Omental fat pad (tissue), 4 donors: ENCODE measurements at places on chromosomes 5 and 9.
A peak's percentile ranks its signal among the peaks of the same experiment; 100 is the strongest.

- no peak for DNase-seq
Observed at GRCh38 chr9:2469681-2470221, 151.8 kb upstream of the VLDLR start.

- DNase-seq, result no peak
Observed at GRCh38 chr9:85016384-85017006, 347.0 kb downstream of the NTRK2 start.

DNA sequence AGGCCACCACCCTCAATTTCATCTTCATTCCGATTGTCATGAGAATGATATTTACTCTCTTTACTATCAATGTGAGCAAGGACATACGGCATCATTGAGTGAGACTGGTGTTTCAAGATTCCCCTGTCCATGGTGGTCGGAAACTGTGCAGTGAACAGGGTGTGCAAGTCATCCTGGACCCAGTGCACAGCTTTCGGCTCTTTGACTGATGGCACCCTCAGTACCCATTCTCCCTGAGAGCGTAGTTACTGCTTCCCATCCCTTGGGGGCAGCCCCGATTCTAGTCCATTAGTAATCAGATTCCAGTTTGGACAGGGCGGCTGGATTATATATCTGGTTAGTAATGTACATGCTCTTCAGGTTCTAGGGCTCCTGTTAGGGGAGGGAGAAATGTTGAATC, 61.7 kb upstream of the SUB1 start:
- no peak for DNase-seq

GRCh38 chr5:98602534-98603112, 170.8 kb upstream of the RGMB start:
- DNase-seq, result no peak

- DNase-seq, result no peak
Observed at GRCh38 chr9:90546200-90546599, 96.4 kb downstream of the DIRAS2 start.

GRCh38 chr5:102857076-102857818, 102.1 kb downstream of the PAM start:
- no peak for DNase-seq

DNA sequence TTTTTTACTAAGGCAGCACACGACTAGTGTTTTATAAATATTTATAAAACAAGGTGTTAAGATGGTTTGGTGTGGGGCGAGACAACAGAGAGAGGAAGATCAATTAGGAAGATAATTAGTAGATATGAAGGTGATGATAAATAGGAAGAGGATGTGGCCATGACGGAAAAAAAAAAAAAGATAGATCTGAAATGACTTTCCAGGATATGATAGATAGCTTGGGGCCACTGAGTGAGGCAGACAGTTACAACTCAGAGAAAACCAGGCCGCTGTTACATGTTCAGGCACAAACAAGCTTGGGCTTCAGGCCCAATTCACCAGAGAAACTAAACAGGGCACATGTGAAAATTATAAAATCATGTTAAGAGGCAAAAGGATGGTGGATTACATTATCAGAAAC, 43.2 kb downstream of the KIAA0825 start:
- no peak for DNase-seq

- peak; percentile 69 for DNase-seq
Observed at GRCh38 chr9:5437254-5438216, at the start of gene PLGRKT. Gene PLGRKT (minus strand): TSS chr9:5437925. CDS start chr9:5431977, 5,948 bp downstream.

GRCh38 chr9:14336244-14336643, 22.3 kb upstream of the NFIB start:
- DNase-seq, result no peak

DNA sequence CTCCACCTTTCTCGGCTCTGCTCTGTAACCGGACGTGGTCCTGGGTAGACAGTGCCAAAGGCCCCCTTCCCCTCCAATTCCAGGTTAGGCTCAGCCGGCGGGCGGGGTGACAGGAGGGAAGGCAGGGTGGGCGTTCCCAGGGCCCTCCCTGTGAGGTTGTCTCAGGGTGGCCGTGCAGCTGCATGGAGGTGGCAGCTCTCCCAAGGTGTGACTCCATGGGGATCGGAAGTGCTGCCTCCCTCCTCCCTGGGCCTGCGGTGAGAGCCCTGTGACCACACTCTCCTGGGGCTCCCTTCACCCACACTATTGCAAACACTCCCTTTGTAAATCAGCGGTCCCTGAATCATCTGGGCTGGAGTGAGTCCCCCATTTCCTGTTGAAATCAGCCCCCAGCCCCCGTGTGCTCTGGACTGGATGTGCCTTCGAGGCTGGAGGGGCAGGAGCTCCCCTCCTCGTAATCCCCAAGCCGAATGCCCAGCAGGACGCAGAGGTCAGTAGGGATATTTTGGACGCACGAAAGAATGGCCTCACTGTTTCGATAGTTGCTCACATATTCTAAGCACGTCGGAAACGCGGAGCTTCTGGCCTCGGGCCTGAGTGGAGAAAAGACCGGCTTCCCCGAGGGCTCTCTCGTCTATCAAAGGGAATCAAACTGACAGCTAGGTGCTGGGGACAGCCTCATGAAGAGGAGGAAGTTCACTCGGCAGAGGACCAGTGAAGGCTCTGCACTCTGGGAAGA, 107.6 kb upstream of the COL5A1 start:
- DNase-seq, result no peak

DNA sequence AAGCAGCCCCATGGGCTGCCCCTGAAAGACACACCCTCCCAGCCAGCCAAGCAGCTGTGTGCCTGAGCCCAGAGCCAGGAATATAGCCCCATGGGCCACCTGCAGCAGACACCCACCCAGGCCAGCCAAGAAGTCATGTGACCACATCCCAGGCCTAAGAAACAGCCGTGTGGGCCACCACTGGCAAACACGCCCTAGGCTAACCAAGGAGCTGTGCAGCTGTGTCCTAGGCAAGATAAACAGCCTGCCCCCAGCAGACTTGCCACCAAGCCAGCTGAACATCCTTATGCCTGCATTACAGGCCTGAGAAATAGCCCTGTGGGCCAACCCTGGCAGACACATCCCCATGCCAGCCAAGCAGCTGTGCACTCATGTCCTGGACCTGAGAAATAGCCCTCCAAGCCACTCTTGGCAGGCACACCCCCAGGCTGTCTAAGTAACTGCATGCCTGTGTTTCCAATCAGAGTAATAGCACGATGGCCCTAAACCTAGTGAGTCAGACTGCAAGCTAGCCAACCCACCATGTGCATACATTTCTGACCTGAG, 143.0 kb downstream of the ADAMTS6 start:
- DNase-seq, result no peak

GRCh38 chr9:91536211-91536691, 112.6 kb upstream of the NFIL3 start:
- DNase-seq, result no peak

- no peak for DNase-seq
Observed at GRCh38 chr5:10660720-10661387, 97.0 kb downstream of the ANKRD33B start.

DNA sequence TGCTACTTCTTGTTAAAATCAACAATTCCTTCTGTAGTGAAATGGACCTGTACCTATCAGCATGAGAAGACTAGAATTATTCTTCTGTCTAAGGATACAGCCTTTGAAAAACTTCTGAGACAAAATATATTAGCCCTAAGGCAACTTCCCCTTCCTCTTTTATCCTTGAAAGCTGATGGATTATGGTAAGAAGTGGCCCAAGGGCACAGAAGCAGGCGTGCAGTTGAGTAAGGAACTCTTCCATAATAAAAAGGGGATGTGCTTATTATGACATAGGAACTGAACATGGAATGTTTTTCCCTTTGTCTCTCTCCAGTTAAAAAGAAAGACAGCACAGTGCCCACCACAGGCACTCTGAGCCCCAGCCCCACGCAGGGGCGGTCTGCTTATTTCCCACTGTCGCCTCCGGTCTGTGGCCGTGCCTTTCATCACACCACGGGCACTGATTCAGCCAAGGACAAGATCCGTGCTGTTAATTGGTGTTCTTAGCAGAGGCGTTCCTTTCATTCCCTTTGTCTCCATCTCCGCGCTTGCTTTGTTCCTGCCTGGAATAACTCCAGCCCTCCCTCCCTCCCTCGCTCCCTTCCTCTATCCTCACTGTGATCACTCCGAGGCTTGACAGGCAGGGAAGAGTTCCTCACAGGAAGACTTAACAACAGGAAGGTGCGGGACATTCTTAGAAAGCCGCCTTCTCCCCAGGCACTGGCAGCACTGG, 135.9 kb upstream of the OTULINL start:
- no peak for DNase-seq

- no peak for DNase-seq
Observed at GRCh38 chr5:136780518-136780917, 415.2 kb upstream of the TRPC7 start.

DNA sequence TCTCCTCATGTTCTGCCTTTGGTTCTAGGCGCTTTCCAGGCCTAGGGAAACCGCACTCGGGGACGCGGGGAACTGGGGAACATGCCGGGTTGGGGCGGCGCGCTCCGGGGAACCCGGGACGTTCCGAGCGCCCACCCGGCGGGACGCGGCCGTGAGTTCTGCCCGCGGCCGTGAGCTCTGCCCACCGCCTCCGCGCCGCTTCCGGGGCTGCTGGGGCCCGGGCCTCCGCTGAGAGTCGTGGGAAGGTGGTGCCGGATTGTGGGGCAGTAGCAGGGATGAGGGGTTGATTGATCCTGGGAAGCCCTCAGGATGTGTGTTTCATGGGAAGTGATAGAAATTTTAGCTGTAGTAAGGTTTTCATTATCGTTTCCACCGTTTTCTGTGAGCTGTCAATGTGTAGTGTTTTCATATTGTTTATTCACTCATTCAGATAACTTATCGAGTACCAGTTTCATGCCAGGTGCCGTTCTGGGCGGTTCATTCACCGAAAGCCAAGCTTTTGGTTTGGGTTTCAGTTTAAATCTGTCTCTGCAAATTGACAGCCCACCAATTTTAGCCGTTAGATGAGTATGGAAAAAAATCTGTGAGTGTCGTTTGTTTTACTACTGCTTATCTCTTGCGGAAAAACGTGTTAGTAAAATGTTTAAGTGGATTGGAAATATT, 657 bp downstream of the MTRR start:
- DNase-seq, result no peak

DNA sequence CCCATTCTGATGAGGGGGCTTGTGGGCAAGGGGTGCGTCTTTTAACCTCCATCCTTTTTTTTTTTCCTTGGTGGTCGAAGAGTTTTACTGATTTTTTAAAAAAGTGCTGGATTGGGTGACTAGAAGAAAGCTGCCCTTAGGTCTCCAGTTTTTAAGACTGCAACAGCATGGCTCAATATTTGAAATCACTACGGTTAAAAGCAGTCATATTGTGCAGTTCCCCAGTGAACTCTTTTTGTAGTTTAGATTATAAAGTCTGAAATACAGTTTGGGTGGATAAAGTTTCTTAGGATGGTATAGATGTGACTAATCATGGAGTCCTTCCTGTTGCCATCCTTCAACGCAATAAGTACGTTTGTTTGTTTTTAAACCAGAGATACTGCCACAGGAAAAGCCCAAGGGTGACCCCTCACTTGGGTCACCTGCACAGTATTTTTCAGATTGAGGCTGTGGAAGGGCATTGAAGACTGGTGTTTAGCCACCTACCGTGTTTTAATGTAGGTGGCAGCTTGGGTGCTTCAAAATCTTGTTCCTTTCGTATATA, 520 bp upstream of the DHFR start:
- no peak for DNase-seq

GRCh38 chr5:88290801-88291200, 22.2 kb upstream of the TMEM161B start:
- DNase-seq, result no peak

- no peak for DNase-seq
Observed at GRCh38 chr5:138109463-138110265, 25.8 kb downstream of the WNT8A start.

GRCh38 chr9:137014776-137015539, 13.1 kb downstream of the ABCA2 start:
- no peak for DNase-seq

DNA sequence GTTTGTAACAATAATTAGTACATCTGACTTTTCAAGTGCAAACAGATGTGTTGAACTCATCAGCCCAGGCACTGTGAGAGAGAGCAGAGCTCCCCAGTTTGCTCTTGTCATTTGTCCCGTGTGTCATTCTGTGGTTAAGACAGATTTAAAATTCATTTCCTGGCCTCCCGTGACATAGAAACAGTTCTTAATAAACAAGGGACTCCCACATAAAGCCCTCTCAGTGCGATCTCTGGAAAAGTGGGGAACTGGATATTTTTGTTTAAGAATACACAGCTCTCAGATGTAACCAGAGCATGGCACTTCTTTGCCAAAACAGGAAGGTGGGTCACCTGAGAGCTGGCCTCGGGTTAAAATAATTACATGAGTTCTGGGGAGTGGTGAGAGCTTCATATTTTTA, 58.6 kb downstream of the PRKACG start:
- no peak for DNase-seq

DNA sequence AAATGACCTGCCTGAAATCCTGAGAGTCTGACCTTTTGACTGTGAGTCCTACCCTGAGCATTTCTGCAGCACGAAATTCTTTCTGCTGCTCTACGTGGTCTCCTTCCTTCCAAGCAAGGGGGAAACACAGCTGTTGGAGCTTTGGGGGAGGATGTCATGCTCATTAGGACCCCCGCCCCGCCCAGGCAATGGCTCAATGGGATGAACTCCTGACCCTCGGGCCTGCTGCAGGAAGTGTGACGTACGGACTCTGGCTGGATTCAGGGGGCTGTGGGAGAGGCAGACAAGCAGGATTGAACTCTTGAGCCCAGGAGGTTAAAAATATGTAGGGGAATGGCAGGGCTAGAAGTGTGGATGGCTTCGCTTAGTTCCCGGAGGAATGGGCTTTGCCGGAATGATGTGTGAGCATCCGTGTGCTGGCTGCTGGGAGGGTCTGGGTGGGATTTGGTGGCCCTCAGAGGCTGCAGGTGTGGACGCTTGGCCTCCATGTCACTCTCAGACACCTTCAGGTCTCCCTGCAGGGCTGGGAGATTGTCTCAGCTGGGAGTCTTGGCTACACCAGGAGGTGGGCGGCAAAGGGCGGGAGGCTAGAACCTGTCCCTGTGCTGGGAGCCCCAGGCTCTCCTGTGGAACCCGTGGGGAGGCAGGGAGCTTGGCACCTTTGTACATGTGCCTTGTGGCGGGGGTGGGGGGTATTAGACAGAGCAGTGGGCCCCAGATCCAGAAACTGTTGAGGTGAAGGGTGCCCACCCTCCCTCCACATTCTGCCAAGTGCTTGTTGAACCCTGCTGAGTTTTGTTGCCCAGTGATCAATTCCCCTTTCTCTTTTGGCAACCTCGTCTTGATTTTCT, 26.3 kb downstream of the STC2 start:
- DNase-seq, result no peak
